ENCODE measurements at places on chromosomes 5 and 9. TPM values are rescaled to one million over a fixed set of nuclear protein-coding genes. Genes with fewer than 3 reads are reported as not detected.

IFNA21 gene
- not detected for total RNA-seq

MYMK gene
- total RNA-seq, result 0.89 TPM

COL15A1 gene
- 122 TPM for total RNA-seq

GBGT1 gene
- 3.4 TPM for total RNA-seq

PLAC8L1 gene
- total RNA-seq, result not detected

SLC25A2 gene
- total RNA-seq, result 1.4 TPM

KCNN2 gene
- total RNA-seq, result 3.5 TPM

F2RL2 gene
- total RNA-seq, result 12.3 TPM

TAS2R1 gene
- not detected for total RNA-seq

C9 gene
- total RNA-seq, result 0.10 TPM

Measured in skin of body (tissue), 3 donors.